ENCODE measurements at places on chromosomes 13 and 19.

- no peak for DNase-seq
Measured at GRCh38 chr19:8611391-8611876, 919 bp upstream of the ADAMTS10 start.

GRCh38 chr19:17755443-17755890 lies 4.2 kb downstream of the FCHO1 start:
- no peak for DNase-seq

GRCh38 chr19:55094456-55095259 lies 19.0 kb downstream of the EPS8L1 start:
- DNase-seq, result no peak

- DNase-seq, result no peak
Measured at GRCh38 chr13:27131906-27132305, 39.7 kb downstream of the USP12 start.

DNA sequence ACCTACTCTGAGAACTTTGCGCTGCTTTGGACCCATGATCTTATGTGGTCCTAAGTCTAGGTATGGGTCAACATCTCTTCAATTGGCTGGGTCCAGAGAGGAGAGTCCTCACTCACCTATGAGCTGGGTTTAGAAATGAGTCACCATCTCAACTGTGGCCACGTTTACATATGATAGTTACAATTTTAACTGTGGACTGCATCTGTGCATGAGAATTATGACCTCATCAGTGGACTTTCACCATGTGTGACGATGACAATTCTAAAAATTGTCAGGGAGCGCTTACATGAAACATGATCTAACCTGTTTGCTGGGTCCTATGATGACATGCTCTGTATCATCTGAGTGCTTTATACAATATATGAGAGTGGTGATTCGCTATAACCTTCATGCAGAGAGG lies 12.7 kb upstream of the ZNF724 start:
- no peak for DNase-seq

GRCh38 chr19:6087074-6087571 lies 23.2 kb downstream of the RFX2 start:
- DNase-seq, result no peak

- no peak for DNase-seq
Measured at GRCh38 chr19:12995596-12996405, 526 bp downstream of the NFIX start.

All from stimulated activated CD4-positive, alpha-beta T cell treated with anti-CD3 and anti-CD28 coated beads, Interleukin-4, amount 100 ng/mL, for 24 hours (primary cell).